ENCODE measurements at places on chromosomes 12 and 14.

GRCh38 chr12:1857086-1857485 is 36.7 kb downstream of the LRTM2 start:
- no peak for DNase-seq

GRCh38 chr12:51381226-51382079 is 9.8 kb downstream of the GALNT6 start:
- DNase-seq = no peak

GRCh38 chr14:66056268-66056907 is 429.8 kb upstream of the CCDC196 start:
- DNase-seq = no peak

DNA sequence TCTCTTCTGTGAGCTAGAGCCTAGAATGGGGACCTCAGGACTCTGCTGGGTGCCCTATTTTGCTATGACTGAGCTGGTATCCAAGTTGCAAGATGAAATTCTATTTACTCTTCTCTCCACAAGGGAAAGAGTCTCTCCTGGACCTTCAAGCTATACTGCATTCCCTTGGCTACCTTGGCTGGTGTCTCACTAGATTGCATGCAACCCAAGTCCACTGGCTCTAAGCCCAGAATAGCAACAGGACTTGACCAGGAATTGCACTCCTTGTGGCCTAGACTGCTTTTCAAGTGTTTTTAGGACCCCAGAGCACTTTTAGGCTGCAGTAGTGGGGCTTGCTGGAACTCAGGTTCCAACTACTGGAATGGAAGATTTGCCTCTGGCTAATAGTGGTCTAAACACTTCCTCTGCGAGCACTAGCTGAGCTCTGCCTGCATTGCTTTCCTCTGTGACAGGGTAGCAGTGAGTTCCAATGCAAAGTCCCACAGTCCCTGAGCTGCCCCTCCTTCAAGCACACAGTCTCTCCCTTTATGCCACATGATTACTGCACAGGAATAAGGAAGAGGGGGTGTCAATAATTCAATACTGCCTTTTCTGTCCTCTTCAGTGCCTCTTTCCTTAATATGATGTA is 1009.1 kb upstream of the FLRT2 start:
- DNase-seq = no peak

All from umbilical cord (tissue), 2 donors.